ENCODE measurements at places on chromosomes 6 and 20. TPM values are rescaled to one million over a fixed set of nuclear protein-coding genes. Genes with fewer than 3 reads are reported as not detected.

IP6K3 gene
- 0.22 TPM for total RNA-seq

RARS2 gene
- 39.5 TPM for total RNA-seq

GSTA2 gene
- not detected for total RNA-seq

BHLHE23 gene
- total RNA-seq: not detected

GTPBP2 gene
- 123 TPM for total RNA-seq

TAGAP gene
- not detected for total RNA-seq

PCMT1 gene
- total RNA-seq: 272 TPM
